ENCODE measurements at places on chromosomes 12 and 14. TPM values are rescaled to one million over a fixed set of nuclear protein-coding genes. Genes with fewer than 3 reads are reported as not detected.

GRCh38 chr12:51320311-51320694 lies 3.7 kb downstream of the BIN2 start:
- H3K4me3 ChIP-seq: no peak overlapping the region
- no peak for DNase-seq
- H3K36me3 ChIP-seq: no peaks in the 10 kb centered on the region

- DNase-seq: no peak
- no peaks in the 10 kb centered on the region for H3K27me3 ChIP-seq
- H3K4me3 ChIP-seq: no peak overlapping the region
- peaks cover 36% of the 10 kb centered on the region for H3K4me1 ChIP-seq
- no peaks in the 10 kb centered on the region for H3K36me3 ChIP-seq
Measured at GRCh38 chr12:13194401-13195110, 2.0 kb upstream of the EMP1 start.

DNA sequence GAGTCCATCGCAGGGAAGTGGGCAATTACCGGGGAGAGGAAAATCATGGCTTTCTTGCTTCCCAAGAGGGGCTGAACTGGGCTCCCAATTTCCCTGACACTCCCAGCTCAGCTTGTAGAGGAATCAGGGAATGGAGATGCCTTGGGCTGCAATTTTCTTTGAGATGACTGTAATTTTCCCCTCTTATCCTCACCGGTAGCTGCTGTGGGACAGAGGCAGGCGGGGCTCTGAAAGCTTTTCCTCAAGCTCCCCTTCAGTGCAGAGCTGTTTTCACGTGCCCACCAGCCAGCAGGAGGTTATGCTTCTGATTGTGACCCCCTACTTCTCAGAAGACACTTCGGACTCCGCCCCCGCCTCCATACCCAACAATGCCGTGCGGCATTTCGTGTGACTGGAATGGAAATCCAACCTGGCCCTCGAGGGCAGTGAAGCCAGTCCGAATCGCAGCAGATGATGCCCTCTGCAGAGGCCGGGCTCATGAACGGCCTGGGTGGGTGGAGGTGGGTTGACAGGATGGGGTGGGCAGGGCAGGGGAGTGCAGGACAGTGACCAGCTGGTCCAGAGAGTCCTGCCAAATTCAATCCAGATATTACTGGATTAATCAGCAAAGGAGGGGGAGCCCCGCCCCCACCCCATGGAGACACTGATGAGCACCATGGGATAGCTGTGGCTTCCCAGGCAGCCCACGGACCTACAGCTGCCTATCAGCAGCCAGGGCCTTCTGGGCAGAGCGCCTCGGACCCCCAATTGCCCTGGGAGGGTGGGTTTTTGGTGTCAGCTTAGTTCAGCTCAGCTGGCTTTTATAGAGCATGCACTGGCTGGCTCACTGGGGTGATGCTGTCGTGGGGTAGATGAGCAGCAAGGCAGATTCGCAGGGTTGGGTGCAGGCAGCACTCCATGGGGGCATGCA lies 37.6 kb downstream of the RTL1 start:
- peak; percentile 64 for DNase-seq
- H3K27me3 ChIP-seq: no peaks in the 10 kb centered on the region
- peaks cover 15% of the 10 kb centered on the region for H3K4me1 ChIP-seq
- no peak overlapping the region for H3K27ac ChIP-seq

The TAS2R14 gene
- 7.2 TPM for total RNA-seq

The PRKD1 gene
- 21.8 TPM for total RNA-seq

The CLEC4A gene
- total RNA-seq: 0.29 TPM

DNA sequence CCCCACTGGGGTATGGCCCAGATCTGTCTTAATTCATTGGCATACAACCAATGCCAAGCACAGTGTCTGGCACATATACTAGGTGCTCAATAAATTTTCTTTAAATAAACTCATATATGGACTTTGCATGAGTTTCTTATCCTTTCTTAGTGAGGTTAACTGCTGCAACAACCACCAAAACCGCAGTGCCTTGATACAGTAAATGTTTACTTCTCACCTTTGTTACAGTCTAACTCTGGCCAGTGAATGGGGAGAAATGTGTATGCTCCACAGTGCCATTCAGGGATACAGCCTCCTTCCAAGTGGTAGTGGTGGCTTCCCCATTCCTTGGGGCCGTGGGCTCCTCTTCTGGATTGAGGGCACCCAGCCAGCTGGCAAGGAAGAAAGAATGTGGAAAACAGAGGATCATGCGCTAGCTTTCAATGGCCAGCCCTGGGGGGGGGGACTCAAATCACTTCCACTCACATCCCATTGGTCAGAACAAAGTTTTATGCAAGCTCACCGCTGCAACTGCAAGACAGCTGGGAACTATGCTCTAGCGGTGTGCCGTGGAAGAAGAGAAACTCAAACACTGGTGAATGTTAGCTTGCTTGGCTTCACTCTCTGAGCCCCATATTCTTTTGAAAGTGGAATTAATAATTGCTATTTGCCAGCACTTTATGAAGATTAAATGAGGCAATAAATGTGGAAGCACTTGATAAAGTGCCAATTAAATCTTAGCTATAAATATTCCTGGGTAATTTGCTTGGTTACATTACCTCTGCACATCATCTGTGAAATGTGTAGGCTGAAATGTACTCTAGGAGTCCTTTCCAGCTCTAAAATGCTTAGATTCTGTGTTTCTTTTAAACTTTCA lies 51.0 kb upstream of the SOCS2 start:
- no peaks in the 10 kb centered on the region for H3K27me3 ChIP-seq
- H3K4me1 ChIP-seq: peaks cover 8% of the 10 kb centered on the region
- no peak for DNase-seq
- no peaks in the 10 kb centered on the region for H3K36me3 ChIP-seq
- no peak overlapping the region for H3K27ac ChIP-seq
- no peak overlapping the region for H3K4me3 ChIP-seq

- H3K36me3 ChIP-seq: no peaks in the 10 kb centered on the region
- peaks cover 43% of the 10 kb centered on the region for H3K4me1 ChIP-seq
- no peak overlapping the region for H3K4me3 ChIP-seq
- H3K27me3 ChIP-seq: no peaks in the 10 kb centered on the region
Measured at GRCh38 chr12:95605087-95605486, 53.8 kb upstream of the USP44 start.

DNA sequence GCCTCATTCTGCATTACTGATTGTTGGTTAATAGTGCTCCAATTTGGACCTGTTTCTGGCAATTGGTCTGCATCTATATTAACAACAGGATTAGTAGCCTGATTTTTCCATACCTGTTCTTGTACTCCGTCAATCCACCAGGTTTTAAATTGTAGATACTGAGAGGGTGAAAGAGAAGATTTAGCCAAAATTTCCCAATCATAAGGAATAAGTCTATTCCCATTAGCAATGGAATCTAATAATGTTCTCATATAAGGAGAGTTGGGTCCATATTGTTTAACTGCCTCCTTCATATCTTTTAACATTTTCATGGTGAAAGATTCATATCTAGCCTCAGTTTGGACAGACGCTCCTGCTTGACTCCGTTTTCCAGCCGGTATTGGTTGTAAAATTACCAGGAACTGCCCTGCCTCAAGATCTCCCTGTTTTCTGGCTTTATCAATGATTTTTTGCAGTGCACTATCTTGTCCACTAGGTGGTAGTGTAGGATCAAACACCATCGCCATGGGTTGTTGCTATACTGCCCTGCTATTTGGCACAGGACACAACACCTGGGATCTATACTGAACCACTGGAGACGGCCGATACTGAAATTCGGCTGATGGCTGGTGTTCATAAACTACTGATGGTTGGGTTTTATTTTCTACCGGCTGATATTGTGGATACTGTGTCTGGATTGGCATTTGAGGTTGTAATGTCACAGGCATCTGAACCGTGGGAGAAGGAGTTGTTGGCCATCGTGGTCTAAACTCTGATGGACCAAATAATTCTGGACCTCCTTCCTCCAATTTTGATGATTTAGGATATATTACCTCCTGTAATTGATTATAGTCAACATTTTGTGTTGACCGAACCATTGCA lies 25.2 kb downstream of the DHRS4L2 start:
- H3K27me3 ChIP-seq: no peaks in the 10 kb centered on the region
- no peaks in the 10 kb centered on the region for H3K36me3 ChIP-seq
- no peaks in the 10 kb centered on the region for H3K4me1 ChIP-seq
- no peak overlapping the region for H3K27ac ChIP-seq

GRCh38 chr14:36553656-36554260 lies 28.7 kb downstream of the NKX2-8 start:
- H3K27ac ChIP-seq: no peak overlapping the region
- H3K4me3 ChIP-seq: no peak overlapping the region
- no peaks in the 10 kb centered on the region for H3K27me3 ChIP-seq
